ENCODE measurements at places on chromosomes 3 and 15.
A peak's percentile ranks its signal among the peaks of the same experiment; 100 is the strongest.

DNA sequence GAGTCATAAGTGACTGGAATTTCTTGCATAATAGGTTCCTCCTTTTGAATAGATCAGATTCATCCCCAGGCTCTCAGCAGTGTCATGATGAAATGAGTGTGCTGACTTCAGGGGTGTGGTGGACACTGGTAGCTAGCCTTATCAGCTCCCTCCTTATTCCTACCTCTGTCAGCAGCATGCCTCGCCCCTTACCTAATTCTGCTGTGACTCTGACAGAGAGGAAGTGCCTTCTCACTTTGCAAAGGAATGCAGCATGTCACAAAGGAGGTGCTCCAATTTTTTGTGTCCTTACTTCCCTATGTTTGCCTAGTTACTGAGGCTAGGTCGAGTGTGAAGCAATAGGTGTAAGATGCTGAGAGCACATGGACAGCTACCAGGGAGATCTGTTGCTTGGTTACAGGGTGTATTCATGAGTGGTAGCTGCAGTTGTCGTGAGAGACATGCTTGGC, 90.6 kb downstream of the TNFAIP8L3 start:
- no peak for DNase-seq

DNA sequence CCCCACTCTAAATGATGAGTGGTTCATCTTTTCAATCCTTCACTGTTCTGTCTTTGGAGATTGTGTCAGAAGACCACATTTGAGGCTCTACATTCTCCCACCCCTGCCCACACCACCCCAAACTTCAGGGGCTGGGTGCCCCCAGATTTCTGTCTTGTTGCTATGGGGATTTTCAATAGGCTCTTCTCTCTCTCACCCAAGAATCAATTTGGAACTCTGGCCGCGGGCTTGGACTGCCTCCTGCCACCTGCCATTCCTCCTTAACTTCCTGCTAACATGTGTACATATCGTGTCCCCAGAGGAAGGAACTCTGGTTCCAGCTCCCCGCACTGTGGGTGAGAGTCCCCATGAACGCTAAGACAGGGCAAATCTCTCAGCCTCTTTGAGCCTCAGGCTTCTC, 67.4 kb upstream of the LARS2 start:
- no peak for DNase-seq

GRCh38 chr3:146561879-146562278, 17.5 kb upstream of the PLSCR1 start:
- DNase-seq = no peak

DNA sequence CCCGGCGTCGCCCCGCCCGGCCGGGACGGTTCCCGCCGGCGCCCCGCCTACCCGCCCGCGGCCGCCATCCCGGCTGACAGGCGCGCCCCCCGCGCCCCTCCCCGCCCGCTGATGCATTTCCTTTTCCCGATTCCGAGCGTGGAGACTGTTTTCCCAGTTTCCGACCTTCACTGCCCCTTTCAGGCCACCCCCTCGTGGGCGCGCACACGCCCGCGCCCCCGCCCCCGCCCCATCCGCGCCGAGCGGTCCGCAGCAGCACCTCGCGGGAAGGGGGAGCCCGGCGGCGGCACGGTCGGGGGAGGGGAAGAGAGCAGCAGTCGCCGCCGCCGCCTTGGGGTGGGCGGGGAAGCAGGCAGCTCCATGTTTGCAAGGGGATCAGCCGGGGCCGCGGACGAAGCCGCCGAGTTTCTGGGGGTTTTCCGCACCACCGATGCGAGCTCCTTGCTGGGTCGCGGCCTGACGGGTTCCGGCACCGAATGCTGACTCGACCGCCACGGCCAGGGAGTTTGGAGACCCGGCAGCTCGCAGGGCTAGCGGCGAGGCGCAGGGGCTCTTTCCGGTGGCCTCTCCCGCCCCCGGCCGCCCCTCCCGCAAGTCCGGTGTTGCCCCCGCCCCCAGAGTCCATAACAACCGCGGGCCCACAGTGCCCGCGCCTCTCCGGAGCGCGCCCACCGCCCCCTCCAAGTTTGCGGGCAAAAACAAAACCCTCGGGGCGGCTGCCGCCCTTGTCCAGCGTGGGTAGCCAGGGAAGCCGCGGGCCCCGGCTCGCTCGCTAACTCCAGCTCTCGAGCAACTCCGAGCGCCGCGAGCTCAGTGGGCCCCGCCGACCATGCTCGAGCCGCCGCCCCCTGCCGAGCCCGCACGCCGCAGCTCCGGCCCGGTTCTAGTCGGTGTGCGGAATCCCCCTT, 3.2 kb upstream of the SIN3A start:
- peak; percentile 53 for DNase-seq

DNA sequence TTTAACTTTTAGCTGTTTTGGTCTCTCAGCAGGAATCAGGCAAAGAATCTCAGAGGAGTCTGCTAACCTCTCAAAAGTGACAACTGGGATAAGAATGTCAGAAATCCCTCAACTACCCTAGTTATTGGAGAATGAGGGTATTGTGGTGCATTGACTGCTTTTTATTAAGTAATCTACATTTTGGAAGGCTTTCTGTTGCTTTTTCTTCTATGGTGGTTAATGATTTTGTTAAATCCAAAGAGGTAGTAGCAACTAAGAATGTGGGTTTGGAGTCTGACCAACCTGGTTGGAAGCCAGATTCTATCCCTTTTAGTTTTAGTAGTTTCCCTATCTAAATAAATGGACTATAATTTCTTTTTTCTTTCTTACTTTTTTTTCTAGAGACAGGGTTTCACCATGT, 94.7 kb upstream of the RNF7 start:
- DNase-seq = no peak

DNA sequence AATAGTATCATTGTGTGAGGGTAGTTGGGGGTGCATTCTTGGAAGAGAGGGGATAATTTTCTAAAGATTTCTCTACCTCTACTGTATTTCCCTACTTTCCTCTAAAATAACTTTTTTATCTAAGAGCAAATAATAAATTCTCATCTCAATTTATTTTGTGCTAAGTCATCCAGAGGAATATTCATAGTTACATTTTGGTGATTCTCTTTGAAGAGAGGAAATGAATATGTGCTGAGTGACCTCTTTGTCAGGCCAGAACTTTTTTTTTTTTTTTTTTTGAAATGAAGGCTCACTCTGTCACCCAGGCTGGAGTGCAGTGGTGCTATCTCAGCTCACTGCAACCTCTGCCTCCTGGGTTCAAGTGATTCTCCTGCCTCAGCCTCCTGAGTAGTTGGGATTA, 15.1 kb upstream of the CCDC80 start:
- DNase-seq = no peak

- no peak for DNase-seq
Measured at GRCh38 chr3:16668776-16669545, 63.7 kb upstream of the DAZL start.

- DNase-seq = no peak
Measured at GRCh38 chr3:123984957-123985356, 7.0 kb downstream of the ROPN1 start.

GRCh38 chr3:53646723-53647122, 152.3 kb downstream of the CACNA1D start:
- DNase-seq = no peak

GRCh38 chr3:170307671-170308405, 49.7 kb upstream of the SKIL start:
- no peak for DNase-seq

GRCh38 chr15:44537735-44538240, 841 bp downstream of the EIF3J start:
- no peak for DNase-seq

- DNase-seq = no peak
Measured at GRCh38 chr3:149450281-149450680, 24.2 kb upstream of the TM4SF4 start.

- no peak for DNase-seq
Measured at GRCh38 chr3:131361464-131362421, 19.8 kb upstream of the NUDT16 start.

DNA sequence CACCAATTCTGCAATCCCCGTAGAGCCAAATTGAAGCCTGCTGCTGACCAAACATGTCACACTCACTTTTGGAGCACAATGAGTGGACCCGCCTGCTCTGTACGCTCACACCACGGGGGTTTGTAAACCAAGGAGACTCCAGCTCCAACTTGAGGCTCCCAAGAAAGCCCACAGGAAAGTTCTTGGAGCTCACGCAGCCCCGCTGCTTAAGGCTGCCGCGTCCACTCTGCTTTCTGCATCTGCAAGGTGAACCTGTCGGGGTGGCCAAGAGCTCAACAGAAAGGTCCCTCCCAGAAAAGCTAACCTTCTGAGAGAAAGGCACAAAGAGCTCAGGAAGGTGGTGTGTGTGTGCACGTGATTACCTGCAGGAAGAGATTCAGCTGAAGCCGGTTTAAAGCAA, 94.9 kb downstream of the PCSK6 start:
- no peak for DNase-seq

- no peak for DNase-seq
Measured at GRCh38 chr3:134370611-134371531, 3.4 kb downstream of the AMOTL2 start.

GRCh38 chr15:74132681-74133651, 2.6 kb downstream of the ISLR2 start:
- no peak for DNase-seq

DNA sequence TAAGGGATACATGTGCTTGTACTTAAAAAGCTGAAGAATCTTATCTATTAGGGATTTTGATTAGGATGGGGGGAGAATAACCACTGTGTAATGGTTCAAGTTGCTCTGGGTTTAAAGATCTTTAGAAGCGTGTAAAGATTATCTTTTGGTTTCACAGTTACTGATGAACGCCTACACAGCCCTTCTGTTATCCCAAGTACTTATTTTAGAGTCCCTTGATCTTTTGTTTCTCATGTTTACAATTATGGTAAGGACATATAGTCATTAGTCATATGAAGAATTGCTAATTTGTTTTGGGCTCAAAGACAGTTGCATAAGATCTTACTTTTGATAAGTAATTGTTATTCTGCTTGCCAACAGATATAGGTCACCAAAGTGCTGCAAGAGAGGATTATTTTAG, 160.1 kb downstream of the PLCL2 start:
- DNase-seq = no peak

DNA sequence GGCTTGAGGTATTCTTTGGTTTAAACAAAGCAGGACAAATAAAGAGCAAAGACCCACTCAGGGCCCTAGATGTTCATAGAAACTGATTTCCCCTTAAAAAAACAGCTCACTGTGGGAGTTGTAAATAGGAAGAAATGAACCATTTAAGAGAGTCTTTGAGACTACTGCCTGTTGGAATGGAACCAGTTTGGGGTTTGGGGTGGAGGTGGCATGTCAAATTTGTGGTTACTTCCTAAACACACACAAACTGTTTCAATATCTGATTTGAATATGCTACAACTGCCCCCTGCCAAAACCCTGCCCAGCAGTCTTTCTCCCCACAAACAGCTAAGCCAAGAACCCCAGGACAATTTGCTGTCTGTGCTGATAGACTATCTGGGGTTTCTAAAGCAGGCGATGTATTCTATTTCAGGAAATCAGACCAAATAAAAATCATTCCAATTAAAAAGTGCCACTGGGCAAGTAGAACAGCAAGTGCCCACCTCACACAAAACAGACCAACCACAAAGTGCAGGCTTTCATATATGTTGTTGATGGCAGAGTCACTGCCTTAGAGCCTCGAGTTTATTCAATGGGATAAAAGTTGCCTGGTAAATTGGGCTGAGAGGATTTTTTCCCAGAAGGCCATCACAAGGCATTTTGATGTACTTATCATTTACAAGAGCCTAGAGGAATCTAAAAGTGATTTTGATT, 293.9 kb upstream of the PROK2 start:
- DNase-seq = no peak

Measured in NCI-H1694 (cell line).